Lower lobe of right lung (tissue), 2 donors: ENCODE measurements at places on chromosomes 4 and X. TPM values are rescaled to one million over a fixed set of nuclear protein-coding genes. Genes with fewer than 3 reads are reported as not detected.

PJA1 gene
- total RNA-seq: 21.9 TPM

BEND4 gene
- 1.3 TPM for total RNA-seq

AFF2 gene
- 10.9 TPM for total RNA-seq

CYTL1 gene
- 1.4 TPM for total RNA-seq

GUCY1A1 gene
- 63.1 TPM for total RNA-seq

NHSL2 gene
- 12.7 TPM for total RNA-seq

MTMR8 gene
- 1.9 TPM for total RNA-seq

EMCN gene
- 53.3 TPM for total RNA-seq

F11 gene
- total RNA-seq: 20.5 TPM

CDK16 gene
- 59.2 TPM for total RNA-seq

FHL1 gene
- 248 TPM for total RNA-seq

TMPRSS11F gene
- not detected for total RNA-seq

SHISA3 gene
- total RNA-seq: 3.7 TPM

GUCY1B1 gene
- 18.1 TPM for total RNA-seq

PGRMC2 gene
- 55.5 TPM for total RNA-seq

FGFR3 gene
- 34.2 TPM for total RNA-seq

CWH43 gene
- total RNA-seq: 2.3 TPM

RPL36A gene
- 154 TPM for total RNA-seq

H2BW2 gene
- total RNA-seq: not detected

FAT4 gene
- 15.2 TPM for total RNA-seq

RBM46 gene
- not detected for total RNA-seq

NCAPG gene
- total RNA-seq: 2.2 TPM

HHIP gene
- total RNA-seq: 172 TPM

DNASE1L1 gene
- 36.1 TPM for total RNA-seq

LCORL gene
- total RNA-seq: 13.6 TPM

TCEAL7 gene
- total RNA-seq: 3.2 TPM

NRK gene
- 0.53 TPM for total RNA-seq

C4orf50 gene
- 0.09 TPM for total RNA-seq

LRRC66 gene
- 0.21 TPM for total RNA-seq

DMRTC1B gene
- total RNA-seq: 0.53 TPM

APELA gene
- total RNA-seq: not detected

USP51 gene
- 4.2 TPM for total RNA-seq

CPEB2 gene
- total RNA-seq: 22.5 TPM

ADAMTS3 gene
- total RNA-seq: 1.1 TPM

PGRMC1 gene
- total RNA-seq: 71.6 TPM

GPRASP1 gene
- 5.0 TPM for total RNA-seq

GAB3 gene
- total RNA-seq: 17.4 TPM

ANOS1 gene
- total RNA-seq: 46.2 TPM

F8A2 gene
- not detected for total RNA-seq

TMLHE gene
- total RNA-seq: 15.3 TPM

GLRA3 gene
- not detected for total RNA-seq

AMTN gene
- total RNA-seq: not detected

SPRY1 gene
- 86.6 TPM for total RNA-seq

ZXDA gene
- total RNA-seq: 4.6 TPM
